ENCODE measurements at places on chromosomes 12 and 14.

GRCh38 chr14:52695481-52696091, at the start of gene ERO1A:
TSS of gene ERO1A (minus strand) at chr14:52695558. CDS start at chr14:52695481, 77 bp downstream.
- peak; percentile 89 for DNase-seq

DNA sequence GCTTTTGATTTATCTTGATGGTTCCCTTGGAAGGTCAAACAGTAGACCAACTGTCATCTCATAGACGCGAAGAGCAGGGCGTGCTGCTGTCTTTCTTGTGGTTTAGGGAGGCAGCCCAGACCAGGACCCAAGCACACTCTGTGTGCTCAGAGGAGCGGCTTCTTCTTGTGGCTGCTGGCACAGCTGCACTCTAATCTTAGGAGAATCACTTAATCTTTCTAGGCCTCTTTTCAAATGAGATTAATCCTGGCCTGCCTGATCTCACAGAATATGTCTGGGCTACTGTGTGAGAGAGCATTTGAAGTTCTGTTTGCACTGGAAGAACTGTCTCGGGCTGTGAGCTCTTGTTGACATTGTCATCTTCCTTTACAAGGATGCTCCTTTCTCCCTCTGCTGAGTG, 60.0 kb upstream of the TRAF3 start:
- DNase-seq, result no peak

GRCh38 chr14:61152851-61153364, 128.2 kb downstream of the TMEM30B start:
- DNase-seq, result no peak

DNA sequence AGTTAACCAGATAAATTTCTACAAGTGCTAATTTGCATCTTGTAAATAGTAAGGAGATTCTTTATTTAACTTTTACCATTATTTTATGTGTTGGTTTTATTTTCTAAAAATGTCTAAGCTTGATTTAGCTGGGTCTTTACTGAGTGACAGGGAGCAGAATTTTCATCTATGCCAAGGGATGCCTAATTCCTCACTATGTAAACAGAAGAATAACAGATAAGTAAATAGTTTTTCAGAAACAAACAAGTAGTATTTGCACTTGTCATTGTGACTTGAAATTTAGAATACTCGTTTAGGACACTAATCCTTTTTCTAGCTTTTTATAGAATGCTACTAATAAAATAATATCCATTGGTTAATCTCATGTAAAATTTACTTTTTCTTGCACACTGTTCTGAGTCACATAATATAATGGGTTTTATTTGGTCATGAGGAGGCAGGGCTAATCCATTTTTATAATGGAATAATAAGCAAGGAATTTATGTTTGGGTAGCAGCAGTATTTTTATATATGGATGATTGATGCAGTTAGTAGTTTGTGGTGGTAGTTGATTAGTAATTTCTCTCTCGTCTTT, 746.5 kb downstream of the SLC6A15 start:
- DNase-seq, result no peak

DNA sequence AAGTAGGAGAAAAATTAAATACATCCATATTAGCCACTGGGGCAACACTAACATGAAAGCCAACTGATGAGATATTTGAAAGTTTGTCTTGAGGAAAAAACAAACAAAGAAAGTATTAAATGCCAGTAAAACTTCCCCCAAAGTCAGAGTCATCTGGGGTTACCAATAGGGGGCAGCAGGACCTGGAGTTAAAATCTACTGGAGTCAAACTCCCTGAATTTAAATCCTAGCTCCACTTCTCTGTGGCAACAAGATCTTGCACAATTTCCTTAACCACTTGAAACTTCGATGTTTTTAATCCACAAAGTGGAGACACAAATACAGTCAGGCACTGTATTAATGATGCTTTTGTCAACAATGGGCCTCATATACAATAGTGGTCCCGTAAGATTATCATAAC, 14.4 kb downstream of the PLEKHG7 start:
- DNase-seq, result no peak

- no peak for DNase-seq
Measured at GRCh38 chr14:103731916-103732867, 16.6 kb downstream of the ZFYVE21 start.

GRCh38 chr12:43112101-43112920, 439.7 kb downstream of the ADAMTS20 start:
- DNase-seq, result no peak

DNA sequence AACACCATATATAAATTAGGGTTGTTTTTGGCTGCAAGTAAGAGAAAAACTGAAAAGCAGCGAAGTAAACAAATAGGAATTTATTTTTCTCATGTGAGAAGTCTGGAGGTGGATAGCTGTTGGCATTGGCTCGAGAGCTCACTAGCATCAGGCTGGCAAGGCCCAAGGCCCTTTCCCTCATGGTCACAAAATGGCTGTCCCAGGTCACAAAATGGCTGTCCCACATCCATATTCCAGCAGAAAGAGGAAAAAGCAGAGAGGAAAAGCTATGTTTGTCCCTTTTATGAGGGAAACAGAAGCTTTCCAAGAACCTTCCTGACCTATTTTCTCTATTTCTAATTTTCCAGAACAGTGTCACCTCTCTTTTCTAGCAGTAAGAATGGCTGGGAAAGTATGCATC, 7.5 kb downstream of the CCDC60 start:
- no peak for DNase-seq

DNA sequence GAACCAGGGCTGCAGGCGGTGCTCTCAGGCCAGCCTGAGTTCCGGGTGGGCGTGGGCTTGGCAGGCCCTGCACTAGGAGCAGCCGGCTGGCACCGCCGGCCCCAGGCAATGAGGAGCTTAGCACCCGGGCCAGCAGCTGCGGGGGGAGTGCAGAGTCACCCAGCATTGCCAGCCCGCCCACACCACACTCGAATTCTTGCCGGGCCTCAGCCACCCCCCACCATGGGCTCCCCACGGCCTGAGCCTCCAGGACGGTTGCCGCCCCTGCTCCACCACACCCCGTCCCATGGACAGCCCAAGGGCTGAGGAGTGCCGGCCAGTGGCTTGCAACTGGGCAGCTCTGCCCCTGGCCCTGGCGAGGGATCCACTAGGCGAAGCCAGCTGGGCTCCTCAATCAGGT, 453.4 kb downstream of the TMTC2 start:
- DNase-seq, result no peak

GRCh38 chr14:53389202-53389601, 236.1 kb upstream of the DDHD1 start:
- no peak for DNase-seq

DNA sequence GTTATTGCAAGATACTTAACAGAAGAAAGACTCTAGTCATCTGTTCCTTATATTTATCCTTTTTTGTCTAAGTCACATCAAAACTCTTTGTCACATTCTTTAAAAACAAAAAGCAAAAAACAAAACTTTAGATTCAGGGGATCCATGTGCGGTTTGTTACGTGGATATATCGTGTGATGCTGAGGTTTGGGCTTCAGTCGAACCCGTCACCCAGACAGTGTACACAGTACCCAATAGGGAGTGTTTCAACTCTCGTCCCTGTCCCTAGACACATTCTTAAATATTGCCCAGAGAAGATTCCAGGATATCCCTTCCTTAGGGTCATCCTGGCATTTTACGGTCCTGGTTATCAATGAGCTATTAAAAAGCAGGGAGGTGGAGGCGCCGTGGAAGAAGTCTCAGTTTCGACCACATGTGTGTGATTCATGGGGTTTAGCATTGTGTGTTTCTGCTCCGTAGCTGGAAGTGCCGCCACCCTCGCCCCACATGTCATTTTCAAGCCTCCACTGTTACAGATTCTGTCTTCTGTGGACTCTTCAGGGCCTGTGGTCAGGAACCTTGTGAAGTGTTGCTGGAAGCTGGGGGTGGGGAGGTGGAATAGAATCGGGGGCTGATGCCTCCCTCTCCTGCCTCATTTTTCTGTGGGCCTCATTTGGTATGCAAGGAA, 19.9 kb downstream of the CCND2 start:
- DNase-seq, result no peak

- no peak for DNase-seq
Measured at GRCh38 chr14:105340821-105341733, 26.5 kb downstream of the PACS2 start.

- no peak for DNase-seq
Measured at GRCh38 chr12:22803725-22804124, 178.8 kb downstream of the ETNK1 start.

- DNase-seq, result no peak
Measured at GRCh38 chr14:96363751-96364336, 518 bp downstream of the GSKIP start.

DNA sequence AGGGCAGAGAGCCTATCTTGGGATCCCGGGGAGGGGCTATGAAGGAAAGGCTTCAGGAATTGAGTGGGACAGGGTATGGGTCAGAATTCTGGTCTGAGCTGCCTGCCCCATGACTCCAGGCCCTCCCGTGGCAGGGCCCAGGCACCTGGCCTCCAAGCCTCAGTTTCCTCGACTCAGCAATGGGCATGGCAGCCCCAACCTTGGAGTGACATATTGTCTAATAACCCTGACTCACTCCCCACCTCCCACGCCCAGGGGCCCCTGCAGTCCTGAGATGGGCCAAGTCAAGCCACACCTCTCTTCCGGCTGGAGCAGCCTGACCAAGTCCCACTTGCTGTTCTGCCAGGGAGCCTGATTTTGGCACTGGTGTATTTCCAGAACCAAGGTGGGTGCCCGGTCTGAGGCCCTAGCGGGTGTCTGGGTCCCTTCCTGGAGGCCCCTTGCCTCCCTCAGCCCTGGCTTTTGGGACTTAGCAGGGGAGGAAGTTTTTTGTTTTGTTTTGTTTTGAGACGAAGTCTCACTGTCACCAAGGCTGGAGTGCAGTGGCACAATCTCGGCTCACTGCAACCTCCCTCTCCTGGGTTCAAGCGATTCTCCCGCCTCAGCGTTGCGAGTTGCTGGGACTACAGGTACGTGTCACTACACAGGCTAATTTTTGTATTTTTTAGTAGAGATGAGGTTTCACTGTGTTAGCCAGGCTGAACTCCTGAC, 40.3 kb upstream of the RCOR1 start:
- DNase-seq, result no peak

DNA sequence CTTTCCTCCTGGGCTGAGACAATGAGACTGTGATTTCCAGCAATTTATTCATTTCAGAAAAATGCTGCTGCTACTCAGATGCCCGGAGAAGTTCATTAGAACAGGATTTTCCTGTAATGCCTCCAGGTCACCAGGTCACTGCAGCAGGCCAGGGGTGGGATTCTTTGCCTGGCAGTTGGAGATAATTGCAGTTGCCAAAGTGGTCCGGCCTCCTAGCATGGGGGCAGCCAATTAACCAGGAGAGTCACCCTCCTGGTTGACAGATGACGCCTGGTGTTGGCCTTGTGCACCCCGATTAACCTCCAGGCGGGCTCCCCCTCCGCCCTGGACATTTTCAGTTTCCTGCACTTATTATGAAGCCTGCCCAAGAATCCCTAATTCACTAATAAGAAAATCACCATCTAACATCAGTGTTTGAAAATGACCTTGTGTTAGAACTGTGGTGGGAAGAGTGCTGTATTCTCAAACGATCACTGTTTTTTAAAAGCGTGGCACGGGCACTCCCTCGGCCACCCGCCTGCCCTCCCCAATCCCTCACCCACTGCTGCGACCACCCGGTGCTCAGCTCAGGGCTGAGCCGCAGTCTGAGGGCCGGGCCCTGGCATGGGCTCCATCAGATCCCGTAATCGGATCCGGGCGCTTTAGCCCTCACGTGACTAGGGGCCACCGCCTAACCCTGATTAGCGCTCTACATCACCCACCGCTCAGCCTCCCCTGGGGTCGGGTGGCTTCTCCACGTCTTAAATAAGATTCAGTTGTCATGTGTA, 12.9 kb downstream of the RIMBP2 start:
- peak; percentile 50 for DNase-seq

GRCh38 chr14:73660511-73660910, 15.7 kb downstream of the DNAL1 start:
- DNase-seq, result no peak

- peak; percentile 84 for DNase-seq
Measured at GRCh38 chr12:51371295-51371953, 19.8 kb downstream of the GALNT6 start.

- no peak for DNase-seq
Measured at GRCh38 chr12:72465940-72466630, 193.9 kb downstream of the TRHDE start.

DNA sequence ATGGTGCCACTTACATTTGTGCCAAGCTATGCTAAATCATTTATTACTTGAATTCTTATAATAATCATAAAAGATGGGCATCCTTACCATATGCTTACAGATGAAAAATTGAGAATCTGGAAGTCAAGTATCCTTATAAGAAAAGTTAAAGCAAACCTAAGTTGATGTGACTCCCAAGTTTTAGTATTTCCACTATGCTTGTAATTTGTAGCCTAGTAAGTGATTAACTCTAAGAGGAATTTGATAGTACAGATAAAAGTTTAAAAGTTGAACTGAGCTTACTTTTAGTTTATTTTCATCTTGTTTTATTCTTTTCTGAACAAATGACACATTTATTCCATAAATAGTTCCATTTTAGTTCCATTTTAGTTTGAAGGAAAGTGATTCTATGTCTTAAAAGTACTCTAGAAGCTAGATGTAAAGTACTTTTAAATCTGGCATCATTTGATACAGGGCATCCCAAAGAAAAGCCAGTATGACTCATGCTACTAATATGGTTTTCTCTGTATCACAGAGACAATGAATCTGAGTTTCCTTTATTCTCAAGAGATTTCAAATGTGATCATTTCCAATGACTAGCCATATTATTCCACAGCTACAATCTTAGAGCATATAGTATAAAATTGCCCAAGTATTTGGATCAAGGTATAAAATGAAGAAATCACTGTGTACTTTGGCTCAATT, 596.0 kb downstream of the SLC16A7 start:
- no peak for DNase-seq

GRCh38 chr14:93628048-93628447, 160.2 kb downstream of the PRIMA1 start:
- DNase-seq, result no peak

GRCh38 chr12:22285846-22286245, 48.7 kb downstream of the ST8SIA1 start:
- DNase-seq, result no peak
